HepG2 (cell line): ENCODE measurements at places on chromosomes 1 and 21.

- peak; percentile 73 for DNase-seq
Measured at GRCh38 chr1:151992303-151993083, 1.2 kb downstream of the S100A10 start.

GRCh38 chr1:207396168-207396746 is 57.9 kb upstream of the CR2 start:
- no peak for DNase-seq

GRCh38 chr1:183791319-183791718 is 13.6 kb upstream of the RGL1 start:
- DNase-seq = no peak

- no peak for DNase-seq
Measured at GRCh38 chr1:210412240-210412639, 83.5 kb downstream of the HHAT start.

DNA sequence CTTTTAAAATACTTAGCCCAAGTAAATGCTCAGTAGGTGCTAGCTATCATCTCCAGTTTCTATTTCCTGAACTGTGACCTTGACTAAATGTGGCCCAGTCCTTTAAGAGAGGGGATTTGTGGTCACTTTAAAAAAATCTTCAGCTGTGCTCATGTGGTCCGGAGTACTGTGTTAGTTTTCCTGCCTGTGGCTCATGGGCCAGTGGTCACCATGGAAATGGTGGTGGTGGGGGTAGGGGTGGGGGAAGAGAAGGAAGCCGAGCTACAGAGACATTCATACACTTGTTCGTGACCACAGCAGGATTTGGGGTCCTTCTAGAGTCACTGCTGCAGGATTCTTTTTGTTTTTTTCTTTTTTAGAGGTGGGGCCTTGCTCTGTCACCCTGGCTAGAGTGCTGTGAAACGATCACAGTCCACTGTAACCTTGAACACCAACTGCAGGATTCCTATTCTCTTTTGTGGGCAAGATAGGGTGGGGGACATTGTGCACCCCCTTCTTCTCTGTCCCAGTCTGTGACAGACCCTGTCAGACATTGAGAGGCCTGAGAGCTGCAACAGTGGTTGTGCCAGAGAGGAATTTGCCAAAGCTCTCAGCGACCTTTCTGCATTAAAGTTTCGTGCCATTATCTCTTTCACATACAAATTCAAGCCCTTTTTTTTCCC is 25.8 kb downstream of the KIF26B start:
- no peak for DNase-seq
